ENCODE measurements at places on chromosomes 2 and 18.

DNA sequence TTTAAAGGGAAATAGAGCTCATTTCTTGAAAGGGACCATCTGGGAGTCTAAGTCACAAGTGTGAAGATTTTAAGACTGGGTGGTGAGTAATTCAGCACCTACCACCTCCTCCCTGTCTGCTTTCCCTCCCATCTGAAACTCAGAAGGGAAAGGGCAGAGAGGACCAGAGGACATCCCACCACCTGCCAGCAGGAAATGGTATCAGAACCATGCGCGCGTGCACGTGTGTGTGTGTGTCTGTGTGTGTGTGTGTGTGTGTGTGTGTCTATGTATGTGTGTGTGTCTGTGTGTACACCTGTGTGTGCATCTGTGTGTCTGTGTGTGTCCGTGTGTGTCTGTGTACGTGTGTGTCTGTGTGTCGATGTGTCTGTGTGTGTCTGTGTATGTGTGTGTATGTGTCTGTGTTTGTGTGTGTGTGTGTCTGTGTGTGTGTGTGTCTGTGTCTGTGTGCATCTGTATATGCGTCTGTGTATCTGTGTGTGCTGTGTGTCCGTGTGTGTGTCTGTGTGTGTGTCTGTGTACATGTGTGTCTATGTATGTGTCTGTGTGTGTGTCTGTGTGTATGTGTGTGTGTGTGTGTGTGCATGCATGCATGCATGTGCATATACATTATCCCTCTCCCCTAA is 76.8 kb downstream of the ZFP36L2 start:
- no peak for DNase-seq

- DNase-seq = no peak
These were observed 18.1 kb upstream of the ATOH8 start for GRCh38 chr2:85735691-85736090.

GRCh38 chr18:13539050-13539449 is 187.3 kb downstream of the FAM210A start:
- no peak for DNase-seq

GRCh38 chr2:177275743-177276055 is 11.2 kb upstream of the NFE2L2 start:
- DNase-seq = no peak

DNA sequence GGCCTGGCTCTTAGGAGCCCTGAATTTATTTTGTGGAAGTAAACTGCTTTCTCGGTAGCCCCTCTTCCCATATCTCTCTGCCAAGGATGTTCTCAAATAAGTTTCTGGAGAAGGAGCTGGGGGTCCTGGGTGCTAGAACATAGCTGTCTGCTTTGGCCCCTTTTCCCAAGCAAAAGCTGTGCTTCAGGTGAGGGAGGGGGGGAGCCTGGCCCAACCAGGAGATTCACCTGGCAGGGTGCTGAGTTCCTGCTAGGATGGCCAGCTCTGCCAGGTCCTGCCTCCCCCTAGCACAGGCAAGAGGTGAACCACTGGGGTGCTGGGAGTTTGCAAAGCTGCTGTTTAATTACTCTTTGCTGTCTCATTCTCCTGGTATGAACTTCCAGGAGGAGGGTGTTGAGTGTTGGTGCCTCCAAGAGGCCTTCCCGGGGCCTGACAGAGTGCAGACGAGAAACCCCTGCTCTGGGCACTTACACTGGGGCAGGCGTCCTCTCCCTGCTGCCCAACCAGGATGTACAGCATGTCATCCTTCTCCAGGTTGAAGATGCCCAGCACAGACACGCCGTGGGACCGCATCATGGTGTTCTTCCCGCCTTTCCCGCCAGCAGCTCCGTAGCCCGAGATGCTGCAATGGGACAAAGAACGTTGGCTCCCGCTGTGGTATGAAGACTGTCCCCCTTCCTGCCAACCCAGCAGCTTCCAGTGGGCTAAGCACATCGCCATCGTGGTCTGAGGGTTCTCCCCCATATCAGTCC is 124.2 kb downstream of the CLIP4 start:
- no peak for DNase-seq
